ENCODE measurements at places on chromosomes 12 and 14.

DNA sequence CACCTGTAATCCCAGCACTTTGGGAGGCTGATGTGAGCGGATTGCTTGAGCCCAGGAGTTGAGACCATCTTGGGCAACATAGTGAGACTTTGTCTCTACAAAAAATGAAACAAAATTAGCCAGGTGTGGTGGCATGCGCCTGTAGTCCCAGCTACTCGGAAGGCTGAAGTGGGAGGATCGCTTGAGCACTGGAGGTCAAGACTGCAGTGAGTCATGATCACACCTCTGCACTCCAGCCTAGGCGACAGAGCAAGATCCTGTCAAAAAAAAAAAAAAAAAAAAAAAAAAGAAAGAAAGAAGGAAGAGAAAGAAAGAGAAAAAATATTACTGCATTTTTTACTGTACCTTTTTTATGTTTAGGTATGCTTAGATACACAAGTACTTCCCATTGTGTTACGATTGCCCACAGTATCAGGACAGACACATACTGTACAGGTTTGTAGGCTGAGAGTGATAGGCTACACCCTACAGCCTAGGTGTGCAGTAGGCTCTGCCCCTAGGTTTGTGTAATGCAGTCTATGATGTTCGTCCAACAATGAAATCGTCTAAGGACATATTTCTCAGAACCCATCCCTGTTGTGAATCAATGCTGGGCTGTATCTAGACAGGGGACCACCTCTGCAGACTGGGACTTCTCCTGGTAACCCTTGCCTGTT lies 160.4 kb upstream of the PWP1 start:
- DNase-seq, result no peak

DNA sequence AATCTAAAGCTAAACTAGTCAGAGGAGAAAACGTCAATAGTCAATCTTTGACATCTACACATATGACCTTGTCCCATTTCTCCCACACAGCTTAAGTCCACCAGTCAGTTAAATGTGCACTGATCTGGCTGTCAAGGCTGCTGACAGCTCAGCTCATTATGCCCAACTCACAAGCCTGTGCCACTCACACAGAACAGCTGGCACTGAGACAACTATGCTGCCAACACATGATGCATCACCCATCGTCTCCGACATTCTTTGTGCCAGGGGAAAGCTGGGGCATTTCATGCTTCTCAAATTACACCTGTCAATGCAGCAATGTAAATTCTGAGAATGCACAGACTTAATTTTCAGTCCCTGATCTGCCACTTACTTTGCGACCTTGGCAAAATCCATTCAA lies 25.3 kb downstream of the GNS start:
- DNase-seq, result peak; percentile 81

DNA sequence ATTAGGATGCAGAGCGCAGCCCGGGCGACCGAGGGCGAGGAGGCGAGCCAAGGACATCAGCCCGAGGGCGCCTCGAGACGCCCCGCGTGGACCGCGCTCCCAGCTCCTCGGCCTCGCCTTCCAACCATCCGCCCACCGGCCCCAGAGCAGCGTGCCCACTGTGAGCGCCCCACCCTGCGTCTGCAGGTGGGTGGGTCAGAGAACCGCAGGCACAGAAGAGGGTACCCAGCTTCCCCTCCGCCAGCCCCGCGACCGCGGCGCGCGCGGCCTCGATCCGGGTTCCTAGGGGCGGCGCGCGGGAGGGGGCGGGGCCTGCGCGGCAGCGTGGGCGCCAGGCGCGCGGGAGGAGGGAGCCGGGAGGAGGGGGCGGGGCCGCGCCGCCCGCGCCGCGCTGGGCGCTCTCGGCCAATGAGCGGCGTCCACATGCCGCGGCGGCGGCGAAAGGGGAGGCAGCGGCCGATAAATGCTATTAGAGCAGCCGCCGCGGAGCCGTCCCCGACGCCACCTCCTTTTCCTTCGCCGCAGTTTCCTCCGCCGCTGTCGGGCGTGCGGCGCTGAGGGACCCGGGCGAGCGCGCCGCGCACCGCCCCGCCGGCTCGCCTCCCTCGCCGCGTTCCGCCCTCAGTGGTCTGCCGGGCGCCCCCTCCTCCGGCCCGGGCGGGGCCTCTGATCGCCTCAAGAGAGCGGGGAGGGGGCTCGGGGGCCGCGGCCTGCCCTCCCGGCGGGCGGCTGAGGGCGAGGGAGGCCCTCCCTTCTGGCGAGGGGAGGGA lies at the start of gene ATP2A2:
ATP2A2 (plus strand) TSS at position 469 of the 770 bp plus-strand sequence. CDS start 543 bp downstream, outside the sequence.
- DNase-seq, result peak; percentile 98

- no peak for DNase-seq
These were observed 8.0 kb upstream of the MYH7 start for GRCh38 chr14:23443411-23443812.

DNA sequence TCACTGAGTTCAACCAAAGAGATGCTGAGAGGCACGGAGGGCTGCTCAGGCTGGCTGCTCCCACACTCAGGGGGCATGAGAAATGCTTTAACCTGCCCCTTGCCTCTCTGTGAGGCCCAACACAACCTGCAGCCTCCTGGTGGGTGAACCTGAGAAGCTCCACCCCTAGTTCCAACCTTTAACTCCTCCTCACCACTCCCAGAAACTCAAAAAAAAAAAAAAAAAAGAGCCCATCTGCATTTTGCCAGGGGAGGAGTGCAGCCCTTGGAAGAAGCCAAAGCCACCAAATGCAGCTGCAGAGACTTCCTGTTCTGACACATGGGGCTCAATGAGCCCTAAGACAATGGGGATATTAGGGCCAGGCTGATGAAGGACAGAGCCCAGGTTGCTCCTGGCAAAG lies 8.9 kb downstream of the KRT4 start:
- DNase-seq, result no peak
